Activated gamma-delta T cell treated with anti-CD3 and anti-CD28 coated beads, Interleukin-2, amount 50 U/mL, for 16 hours (primary cell): ENCODE measurements at places on chromosomes 3 and 15.

DNA sequence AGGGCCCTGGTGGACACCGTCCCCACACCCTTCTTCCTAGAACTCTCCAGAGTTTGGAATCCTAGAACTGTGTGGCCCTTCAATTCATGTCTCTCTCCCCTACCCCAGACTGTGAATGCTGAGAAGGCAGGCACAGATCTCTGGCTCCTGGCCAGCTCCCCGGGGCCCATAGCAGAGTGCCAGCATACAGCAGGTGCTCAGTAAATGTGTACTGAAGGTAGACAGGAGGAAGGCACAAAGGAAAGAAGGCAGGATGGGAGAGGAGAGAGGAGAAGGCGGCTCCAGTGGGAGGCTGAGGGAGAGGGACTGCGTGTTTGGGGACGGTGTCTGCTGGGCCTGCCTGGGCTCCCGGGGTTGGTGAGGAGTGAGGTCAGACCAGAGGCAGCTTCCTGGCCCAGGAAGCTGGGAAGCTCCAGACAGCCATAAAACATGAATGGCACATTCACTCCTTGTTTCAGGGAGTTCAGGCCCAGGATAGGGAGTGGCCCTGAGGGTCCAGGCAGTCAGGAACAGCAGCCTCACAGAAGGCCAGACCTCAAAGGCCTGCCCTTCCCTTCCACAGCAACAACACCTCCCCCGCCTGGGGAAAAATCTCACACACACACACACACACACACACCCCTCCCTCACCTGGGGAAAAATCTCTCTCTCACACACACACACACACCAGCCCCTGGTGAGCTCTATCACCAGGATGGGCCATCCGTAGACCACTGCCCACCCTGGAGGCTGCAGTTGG is 137.1 kb upstream of the PRR20G start:
- DNase-seq, result no peak

- DNase-seq, result no peak
These were observed 38.2 kb downstream of the TIMP4 start for GRCh38 chr3:12120374-12121140.

DNA sequence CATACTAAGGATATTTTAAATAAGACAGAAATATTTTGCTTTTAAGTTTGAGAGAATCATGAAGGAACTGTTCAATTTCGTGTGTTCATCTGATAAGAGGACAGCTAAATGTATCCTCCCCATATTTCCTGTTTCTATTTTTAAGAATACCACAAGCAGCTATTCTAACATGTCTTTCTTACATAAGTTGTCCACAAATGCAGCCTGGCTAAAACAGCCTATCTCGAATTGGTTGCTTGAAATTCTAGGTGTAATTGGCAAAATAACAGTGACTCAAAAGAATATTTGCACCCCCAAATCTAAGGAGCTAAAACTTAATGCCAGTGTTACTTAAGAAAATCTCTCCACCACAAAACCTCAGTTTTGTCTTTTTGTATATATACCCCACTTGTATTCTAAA is 35.0 kb downstream of the BTLA start:
- DNase-seq, result no peak

DNA sequence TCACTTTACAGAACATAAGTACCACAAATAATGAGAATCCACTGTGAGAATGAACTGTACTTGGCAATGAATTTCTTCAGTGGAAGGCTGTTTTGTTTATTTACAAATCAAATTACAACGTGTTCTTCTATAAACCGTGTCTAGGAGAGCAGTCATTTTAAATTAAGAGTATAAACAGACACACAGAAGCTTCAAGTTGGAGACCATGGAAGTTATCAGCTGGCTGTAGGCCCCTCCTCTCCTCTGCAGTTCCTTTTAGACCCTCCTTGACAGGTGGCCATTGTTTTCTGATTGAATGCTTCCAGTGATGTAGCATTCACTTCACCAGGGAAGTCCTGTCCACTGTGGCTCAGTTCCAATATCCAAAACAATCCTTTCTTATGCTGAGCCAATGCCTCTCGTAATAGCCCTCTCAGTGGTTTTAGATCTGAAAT is 7.3 kb upstream of the MAPK6 start:
- no peak for DNase-seq

GRCh38 chr3:135908225-135908624 is 57.3 kb upstream of the PPP2R3A start:
- no peak for DNase-seq

GRCh38 chr15:56628893-56629532 is 104.3 kb downstream of the ZNF280D start:
- DNase-seq, result no peak

GRCh38 chr3:24907106-24907505 is 412.5 kb upstream of the THRB start:
- no peak for DNase-seq

DNA sequence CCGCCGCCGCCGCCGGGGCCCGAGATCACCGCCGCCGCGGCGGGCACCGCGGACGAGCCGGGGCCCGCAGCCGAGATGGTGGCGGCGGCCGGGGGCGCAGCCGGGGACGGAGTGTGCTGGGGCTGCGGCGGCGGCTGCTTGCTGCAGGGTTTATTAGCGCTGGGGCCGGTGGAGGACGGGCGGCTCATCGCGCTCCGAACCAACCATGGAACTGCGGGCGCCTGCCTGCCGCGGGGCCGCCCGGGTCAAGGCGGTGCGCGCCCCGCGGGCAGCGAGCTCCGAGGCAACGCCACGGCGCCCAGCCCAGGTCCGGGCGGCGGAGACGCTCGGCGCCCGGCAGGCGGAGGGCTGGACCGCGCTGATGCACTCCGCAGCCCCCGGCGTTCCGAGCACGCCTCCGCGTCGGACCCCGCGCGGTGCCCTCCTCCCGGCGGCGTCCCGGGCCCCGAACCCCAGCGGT is 277 bp downstream of the SIAH2 start:
- DNase-seq, result no peak
